ENCODE measurements at places on chromosomes 5 and 9. TPM values are rescaled to one million over a fixed set of nuclear protein-coding genes. Genes with fewer than 3 reads are reported as not detected.
A peak's percentile ranks its signal among the peaks of the same experiment; 100 is the strongest.

The SPATA9 gene
- 0.95 TPM for total RNA-seq

The LHX3 gene
- not detected for total RNA-seq

GRCh38 chr9:79731171-79731890 is 159.6 kb downstream of the TLE4 start:
- no peak overlapping the region for H3K4me3 ChIP-seq
- peaks cover 7% of the 10 kb centered on the region for H3K36me3 ChIP-seq
- no peaks in the 10 kb centered on the region for H3K4me1 ChIP-seq
- no peak for DNase-seq
- no peak overlapping the region for H3K27ac ChIP-seq

DNA sequence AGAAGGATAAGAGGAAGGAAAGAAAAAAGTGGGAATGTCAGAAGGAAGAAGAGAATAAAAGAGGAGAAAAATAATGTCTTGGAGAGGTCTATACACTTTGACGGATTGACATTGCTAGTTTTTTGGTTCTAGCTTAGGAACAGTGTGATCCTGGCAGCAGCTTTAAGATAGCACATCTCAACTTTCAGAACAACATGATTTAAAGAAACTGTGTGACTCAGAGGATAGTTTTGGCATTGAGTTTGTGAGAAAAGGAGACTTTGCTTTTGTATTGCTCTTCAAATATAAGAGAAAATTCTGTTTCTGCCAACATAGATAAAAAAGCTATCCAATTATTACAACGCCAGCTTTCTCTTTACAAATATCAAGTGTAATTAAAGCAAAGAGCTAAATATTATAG is 260.7 kb upstream of the ARRDC3 start:
- H3K27ac ChIP-seq, result no peak overlapping the region
- H3K36me3 ChIP-seq, result no peaks in the 10 kb centered on the region
- no peak overlapping the region for H3K4me3 ChIP-seq
- no peak for DNase-seq
- H3K27me3 ChIP-seq, result no peaks in the 10 kb centered on the region

- peak overlapping the region; percentile 99 for H3K4me3 ChIP-seq
- H3K4me1 ChIP-seq, result peaks cover 77% of the 10 kb centered on the region
- no peak for DNase-seq
- peaks cover 29% of the 10 kb centered on the region for H3K36me3 ChIP-seq
Measured at GRCh38 chr9:36192196-36192595, 1.5 kb downstream of the CLTA start.

The SUSD3 gene
- 27.6 TPM for total RNA-seq

- peaks cover 36% of the 10 kb centered on the region for H3K4me1 ChIP-seq
- H3K36me3 ChIP-seq, result no peaks in the 10 kb centered on the region
- no peaks in the 10 kb centered on the region for H3K27me3 ChIP-seq
- no peak overlapping the region for H3K27ac ChIP-seq
- no peak overlapping the region for H3K4me3 ChIP-seq
- DNase-seq, result no peak
Measured at GRCh38 chr5:142425286-142426065, 100.7 kb upstream of the SPRY4 start.

DNA sequence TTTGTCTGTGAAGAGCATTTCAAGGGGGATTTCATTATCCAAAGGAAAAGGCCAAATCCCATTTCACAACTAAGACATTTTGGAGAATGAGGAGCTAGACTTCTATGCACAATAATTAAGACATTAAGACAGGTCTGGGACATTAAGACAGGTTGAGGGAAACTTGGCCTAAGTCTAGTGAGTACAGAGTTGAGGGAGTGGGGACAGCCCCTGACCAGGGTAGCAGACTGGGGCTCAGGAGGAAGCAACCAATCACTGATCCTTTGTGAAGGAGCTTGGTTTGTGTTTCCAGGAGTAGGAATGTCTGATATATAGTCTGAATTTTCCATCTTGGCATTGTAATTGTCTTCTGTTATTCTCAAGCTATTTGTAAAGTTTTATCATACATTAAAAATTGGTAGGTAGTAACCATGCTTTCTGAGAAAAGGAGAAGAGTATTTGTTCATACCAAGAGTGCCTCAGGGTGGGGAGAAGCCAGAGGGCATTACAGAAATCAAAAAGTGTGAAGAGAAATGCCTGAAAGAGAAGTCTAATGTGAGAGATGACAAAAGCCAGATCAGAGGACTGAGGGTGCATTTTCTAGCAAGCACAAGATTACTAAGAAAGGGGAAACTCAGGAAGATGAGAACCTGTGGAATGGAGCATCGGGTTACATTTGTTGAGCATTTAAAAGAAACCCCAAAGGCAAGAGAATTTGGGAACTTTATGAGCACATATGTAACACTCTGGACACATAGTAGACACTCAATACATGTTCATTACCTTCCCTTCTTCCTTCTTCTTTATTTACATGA is 189.3 kb upstream of the PIK3R1 start:
- no peak overlapping the region for H3K4me3 ChIP-seq
- no peak for DNase-seq
- no peaks in the 10 kb centered on the region for H3K27me3 ChIP-seq
- no peaks in the 10 kb centered on the region for H3K36me3 ChIP-seq
- peak overlapping the region; percentile 25 for H3K27ac ChIP-seq
- H3K4me1 ChIP-seq, result no peaks in the 10 kb centered on the region

The ECSCR gene
- total RNA-seq, result 11.3 TPM
